Retina (tissue), 1 donor: ENCODE measurements at places on chromosomes 11 and 22.

- DNase-seq: no peak
Measured at GRCh38 chr22:50726643-50727340, 11.2 kb upstream of the ACR start.

DNA sequence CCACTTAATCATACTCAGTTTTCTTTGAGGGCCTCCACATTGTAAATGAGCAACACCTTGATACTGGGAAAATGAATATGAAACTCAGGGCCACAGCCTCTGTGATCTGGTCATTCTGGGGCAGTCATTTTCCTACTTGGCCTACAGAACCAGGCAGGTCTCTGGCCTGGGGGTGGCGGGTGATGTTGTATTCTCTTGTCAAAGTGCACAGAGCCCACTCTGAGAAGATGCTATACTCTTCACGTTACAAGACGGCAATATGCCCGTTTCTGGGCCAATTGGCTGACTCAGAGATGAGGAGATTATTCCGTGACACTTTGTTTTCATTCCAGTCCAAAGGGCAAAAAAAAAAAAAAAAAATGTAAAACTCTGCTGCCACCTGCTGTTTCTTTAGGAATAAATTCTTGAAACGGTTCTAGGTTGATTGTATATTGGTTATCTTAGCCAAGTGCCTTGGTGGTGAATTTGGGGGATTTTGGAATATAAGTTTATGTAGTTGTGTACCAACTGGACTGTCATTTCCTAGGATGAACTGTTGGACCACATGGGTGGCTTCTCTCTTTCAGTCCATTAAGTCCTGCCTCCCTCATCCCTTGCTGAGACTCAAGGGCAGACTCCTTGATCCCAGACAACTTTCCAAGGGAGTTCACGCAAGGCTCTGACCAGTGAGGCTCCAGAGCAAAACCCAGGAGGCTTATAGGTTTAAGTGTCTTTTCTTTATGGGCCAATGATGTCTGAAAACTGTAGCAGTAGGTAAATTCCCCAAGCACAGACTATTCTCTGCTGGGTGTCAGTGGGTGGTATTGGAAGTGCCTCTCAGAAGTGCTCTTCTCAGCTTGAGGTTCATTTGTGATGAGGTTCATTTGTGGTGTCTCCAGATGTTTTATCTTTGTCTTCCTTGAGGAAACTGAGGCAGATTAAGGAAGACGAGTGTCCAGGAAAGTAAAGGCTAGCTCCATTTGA is 18.2 kb downstream of the ADM start:
- peak; percentile 72 for DNase-seq

GRCh38 chr22:40512426-40513136 is 123.9 kb downstream of the MRTFA start:
- DNase-seq: peak; percentile 10

DNA sequence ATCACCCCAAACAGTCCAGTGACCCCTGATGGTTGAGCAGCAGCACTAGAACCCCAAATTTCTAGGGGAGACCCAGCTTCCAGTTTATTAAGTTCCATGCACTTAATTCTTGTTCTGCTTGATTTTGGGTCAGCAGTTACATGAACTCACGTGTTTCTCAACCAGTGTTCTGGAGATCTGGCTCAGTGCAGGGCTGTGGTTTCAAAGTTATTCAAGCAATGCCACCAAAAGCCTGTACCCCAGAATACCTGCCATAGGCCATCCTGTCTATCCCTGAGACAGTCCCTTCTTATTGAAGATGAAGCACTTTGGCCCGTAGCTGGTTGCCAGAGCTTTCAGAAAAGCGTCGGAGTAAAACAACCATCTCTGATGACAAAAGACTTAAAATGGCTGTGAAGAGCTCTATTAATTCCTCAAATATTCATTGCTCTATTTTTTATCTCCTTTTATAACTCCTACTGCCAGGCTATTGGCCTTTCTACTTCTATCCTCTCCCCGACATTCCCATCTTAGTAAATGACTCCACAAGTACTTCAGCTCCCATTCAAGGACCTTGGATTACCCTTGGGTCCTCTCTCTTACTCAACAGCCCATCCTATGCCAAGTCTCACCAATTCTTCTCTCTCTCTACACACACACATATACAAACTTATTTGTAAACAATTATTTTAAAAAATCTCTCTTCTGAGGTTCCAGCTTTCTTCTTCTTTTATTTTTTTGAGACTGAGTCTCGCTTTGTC is 18.0 kb upstream of the VPREB1 start:
- no peak for DNase-seq

DNA sequence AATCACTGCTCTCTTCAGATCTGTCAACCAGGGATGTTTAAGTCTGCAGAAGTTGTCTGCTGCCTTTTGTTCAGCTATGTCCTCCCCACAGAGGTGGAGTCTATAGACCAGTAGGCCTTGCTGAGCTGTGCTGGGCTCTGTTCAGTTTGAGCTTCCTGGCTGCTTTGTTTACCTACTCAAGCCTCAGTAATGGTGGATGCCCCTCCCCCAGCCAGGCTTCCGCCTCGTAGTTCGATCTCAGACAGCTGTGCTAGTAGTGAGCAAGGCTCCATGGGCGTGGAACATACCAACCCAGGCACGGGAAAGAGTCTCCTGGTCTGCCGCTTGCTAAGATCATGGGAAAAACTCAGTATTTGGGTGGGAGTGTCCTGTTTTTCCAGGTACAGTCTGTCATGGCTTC is 27.6 kb upstream of the CASP12 start:
- no peak for DNase-seq

- peak; percentile 40 for DNase-seq
Measured at GRCh38 chr11:62340269-62340901, 3.1 kb downstream of the ASRGL1 start.

GRCh38 chr11:131923309-131923708 is 552.9 kb downstream of the NTM start:
- DNase-seq: no peak

GRCh38 chr11:66112601-66113499 is 42.8 kb downstream of the PACS1 start:
- DNase-seq: no peak

DNA sequence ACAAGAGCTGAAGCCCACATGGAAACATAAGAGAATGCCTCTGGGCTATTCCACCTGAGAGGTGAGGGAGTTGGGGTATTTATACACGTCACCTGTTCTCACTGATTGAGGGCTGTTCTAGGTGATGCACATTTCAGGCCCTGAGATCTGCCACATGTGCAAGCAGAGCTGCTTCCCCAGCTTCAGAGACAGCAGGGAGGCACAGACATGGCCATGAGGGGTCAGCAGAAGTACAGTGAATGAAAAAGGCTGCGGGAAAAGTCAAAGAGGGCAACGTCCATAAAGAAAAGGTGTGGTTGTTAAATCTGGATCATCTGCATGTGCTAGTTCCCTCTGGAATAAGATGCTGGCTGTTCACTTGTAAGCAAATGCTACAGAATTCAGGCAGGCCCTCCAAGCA is 75.4 kb downstream of the GAB4 start:
- no peak for DNase-seq

DNA sequence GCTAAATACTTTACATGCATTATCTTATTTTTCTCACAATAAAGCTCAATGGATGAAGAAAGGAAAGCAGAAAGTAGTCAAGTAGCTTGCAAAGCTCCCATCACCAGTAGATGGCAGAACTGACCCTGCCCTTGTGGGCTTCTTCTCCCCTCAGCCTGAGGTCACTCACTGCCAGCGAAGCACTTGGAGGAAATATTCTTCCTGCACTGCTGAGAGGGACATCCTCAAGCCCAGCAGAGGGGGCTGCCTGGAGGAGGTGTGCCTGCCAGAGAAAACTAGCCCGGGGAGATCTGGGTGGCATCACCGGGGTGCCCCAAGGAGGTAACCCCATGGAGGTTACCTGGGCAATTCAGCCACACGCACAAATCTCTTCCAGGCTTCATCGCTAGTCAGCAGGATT is 6.6 kb downstream of the APOL4 start:
- peak; percentile 66 for DNase-seq

DNA sequence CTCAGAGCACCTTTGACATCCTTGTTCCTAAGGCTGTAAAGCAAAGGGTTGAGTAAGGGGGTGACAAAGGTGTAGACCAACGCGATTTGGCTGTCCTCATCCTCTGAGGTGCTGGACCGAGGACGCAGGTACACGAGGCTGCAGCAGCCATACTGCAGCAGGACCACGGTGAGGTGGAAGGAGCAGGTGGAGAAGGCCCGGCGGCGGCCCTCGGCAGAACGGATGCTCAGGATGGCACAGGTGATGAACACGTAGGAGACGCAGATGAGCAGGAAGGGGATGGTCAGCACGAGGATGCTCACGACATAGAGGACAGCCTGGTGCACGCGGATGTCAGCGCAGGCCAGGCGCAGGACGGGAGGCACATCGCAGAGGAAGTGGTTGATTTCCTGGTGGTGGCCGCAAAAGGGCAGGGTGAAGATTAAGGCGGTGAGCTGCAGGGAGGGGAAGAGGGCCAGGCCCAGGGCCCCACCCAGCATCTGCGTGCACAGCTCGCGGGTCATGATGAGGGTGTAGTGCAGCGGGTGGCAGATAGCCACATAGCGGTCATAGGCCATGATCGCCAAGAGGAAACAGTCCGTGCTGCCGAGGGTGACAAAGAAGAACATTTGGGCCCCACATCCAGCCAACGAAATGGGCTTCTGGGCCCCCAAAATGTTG is 632 bp downstream of the OR10Q1 start:
- DNase-seq: no peak
